ENCODE measurements at places on chromosomes 11 and 22.

- no peak for DNase-seq
These were observed 60.0 kb downstream of the OTOG start for GRCh38 chr11:17607083-17607429.

DNA sequence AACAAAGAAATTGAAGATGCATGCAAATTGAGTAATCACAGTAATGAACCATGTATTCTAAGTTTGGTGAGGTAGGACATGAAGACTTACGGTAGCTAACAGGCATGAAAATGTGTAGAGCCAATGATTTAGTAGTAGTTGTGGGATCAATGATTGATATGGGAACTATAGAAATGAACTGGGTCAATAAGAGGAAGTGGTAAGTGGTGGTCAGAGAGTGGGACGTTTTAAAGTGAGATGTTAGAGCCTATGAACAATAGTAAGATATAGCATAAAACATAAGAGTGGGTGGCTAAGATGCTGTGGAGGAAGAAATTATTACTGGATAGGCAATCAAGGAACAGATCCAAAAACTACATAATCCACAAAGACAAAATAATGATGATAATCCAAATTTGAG, 45.0 kb downstream of the DLG2 start:
- DNase-seq = no peak

DNA sequence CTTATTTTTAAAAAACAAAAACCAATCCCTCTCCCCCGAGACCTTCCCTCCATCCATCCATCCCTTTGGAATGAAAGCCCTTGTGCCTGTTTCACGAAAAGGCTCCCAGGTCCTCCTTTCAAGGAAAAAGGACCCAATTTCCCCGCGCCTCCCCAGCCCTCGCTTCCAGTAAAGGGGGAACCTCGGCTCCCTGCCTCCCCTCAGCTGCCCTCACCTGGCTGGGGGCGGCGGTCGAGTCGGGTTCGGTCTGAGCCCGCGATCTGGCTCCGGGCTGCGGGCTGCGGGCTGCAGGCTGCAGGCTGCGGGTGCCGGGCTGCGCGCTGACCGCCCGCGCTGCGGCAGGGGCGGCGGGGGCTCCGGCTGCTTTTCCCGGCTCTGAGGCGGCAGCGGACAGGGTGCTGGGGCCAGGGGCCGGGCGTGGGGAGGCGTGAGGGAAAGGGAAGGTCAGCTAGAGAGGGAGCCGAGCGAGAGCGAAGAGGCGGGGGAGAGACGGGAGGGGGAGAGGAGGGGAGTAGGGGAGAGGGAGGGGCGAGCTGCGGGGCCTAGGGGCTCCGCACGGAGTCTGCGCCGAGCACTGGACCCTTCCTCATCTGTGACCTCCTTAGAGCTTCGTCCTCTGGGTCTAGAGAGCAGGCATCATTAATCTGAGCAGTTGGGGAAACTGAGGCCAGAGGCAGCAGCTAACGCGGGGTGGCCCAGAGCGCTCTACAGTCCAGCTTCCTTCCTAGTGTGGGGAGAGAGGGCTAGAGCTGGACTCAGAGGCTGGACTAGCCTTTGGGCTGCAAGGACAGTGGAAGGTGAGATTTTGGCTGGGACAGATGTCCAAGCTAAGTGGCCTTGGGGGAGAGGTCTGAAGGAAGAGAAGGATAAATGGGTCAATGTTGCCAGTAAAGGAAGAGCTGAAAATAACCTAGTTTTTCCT, at the start of gene C1QTNF4:
Gene C1QTNF4 (minus strand): TSS at position 478 of the 922 bp plus-strand sequence. CDS start 3,601 bp downstream, outside the sequence.
- DNase-seq = no peak

GRCh38 chr22:25101986-25102385, 97.7 kb upstream of the CRYBB3 start:
- DNase-seq = no peak
